ENCODE measurements at places on chromosomes 16 and 17. TPM values are rescaled to one million over a fixed set of nuclear protein-coding genes. Genes with fewer than 3 reads are reported as not detected.

- no peak for DNase-seq
These were observed 447.3 kb downstream of the HS3ST3B1 start for GRCh38 chr17:14748036-14748710.

DNA sequence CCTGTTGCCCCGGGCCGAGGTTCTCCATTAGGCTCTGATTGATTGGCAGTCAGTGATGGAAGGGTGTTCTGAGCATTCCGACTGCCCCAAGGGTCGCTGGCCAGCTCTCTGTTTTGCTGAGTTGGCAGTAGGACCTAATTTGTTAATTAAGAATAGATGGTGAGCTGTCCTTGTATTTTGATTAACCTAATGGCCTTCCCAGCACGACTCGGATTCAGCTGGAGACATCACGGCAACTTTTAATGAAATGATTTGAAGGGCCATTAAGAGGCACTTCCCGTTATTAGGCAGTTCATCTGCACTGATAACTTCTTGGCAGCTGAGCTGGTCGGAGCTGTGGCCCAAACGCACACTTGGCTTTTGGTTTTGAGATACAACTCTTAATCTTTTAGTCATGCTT lies 74.2 kb downstream of the HAPSTR1 start:
- DNase-seq = no peak

GRCh38 chr17:46950997-46951621 lies 27.9 kb downstream of the RPRML start:
- DNase-seq = no peak

GRCh38 chr16:69613378-69614154 lies 47.8 kb downstream of the NFAT5 start:
- no peak for DNase-seq

GRCh38 chr17:80429356-80430275 lies 14.6 kb downstream of the ENDOV start:
- peak; percentile 82 for DNase-seq

- DNase-seq = no peak
These were observed 145.8 kb upstream of the CDH5 start for GRCh38 chr16:66220702-66221101.

GRCh38 chr16:2028620-2029220 lies 2.0 kb downstream of the NHERF2 start:
- DNase-seq = peak; percentile 76

DNA sequence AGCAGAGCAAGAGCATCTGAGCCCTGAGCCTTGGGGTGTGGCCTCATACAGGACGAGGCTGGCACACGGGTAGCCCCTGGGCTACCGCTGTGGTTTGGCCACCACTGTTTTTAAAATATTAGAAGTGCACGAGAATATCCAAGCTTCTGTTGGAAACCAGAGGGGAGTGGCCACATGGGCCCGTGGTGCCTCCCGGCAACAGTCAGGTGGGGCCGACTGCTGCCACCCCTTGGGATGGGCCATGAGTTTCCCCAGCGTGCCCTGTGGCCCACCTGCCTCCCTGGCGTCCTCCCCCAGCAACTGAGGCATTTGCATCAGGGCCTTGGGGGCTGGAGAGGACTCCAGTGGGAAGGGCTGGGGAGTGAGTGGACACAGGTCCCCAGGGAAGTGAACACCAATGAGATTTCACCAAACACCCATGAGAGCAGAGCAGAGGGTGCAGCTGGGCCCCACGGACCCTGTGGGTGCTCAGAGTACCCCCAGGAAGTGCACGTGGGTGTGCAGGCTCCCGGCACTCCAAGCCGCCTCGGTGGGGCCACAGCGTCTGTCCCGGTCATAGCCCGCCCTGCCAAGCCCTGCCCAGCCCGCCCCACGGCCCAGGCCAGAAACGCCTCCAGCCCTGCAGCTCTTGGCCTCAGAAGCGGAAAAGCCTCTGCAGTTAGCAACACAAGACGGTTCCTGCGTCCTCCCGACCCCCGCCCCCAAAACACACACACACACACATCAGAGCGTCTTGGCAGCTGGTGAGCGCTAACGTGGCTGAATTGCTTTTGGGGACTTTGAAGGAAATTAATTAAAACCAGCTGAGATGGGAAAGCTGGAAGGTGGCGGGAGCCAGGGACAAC lies 22.7 kb downstream of the ZNF469 start:
- DNase-seq = no peak

GRCh38 chr17:78224231-78225087 lies 7.0 kb upstream of the TMEM235 start:
- DNase-seq = no peak

GRCh38 chr17:27665549-27665948 lies 34.6 kb downstream of the LGALS9 start:
- DNase-seq = peak; percentile 51

DNA sequence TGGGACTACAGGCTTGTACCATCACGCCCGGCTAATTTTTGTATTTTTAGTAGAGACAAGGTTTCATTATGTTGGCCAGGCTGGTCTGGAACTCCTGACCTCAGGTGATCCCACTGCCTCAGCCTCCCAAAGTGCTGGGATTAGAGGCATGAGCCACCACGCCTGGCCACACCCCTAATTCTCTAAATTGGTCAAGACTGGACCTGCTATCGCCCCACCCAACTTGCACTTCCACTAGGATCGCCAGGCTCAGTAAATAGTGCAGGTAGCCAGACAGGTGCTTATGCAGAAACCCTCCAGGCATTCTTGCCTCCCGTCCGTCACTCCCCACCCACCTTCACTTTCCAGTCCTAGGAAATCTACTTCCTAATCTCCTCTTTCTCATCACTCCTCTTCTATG lies 481.4 kb upstream of the EEF2KMT start:
- DNase-seq = no peak

DNA sequence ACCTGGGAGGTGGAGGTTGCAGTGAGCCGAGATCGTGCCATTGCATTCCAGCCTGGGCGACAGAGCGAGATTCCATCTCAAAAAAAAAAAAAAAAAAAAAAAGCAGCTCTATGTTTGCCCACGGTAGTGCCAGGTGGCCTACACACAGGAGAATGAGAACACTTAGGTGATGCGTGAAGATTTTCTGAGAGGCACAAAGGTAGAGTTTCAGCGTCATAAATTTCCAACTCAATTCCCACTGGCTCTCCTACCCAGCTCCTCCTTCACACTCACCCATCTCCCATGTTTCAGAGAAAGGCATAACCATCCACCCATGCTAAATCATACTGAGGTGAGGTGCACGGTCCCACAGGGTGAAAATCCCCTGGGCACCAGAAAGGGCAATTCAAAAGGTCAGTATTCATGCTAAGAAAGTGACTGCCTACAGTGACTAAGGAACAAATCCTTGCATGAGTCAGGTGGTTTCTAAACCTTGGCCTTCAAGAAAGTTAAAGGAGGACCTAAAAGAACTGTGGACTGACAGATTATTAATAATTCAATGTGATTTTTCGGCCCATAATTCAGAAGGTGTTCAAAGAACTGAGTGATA lies 4.8 kb downstream of the DCAKD start:
- no peak for DNase-seq

DNA sequence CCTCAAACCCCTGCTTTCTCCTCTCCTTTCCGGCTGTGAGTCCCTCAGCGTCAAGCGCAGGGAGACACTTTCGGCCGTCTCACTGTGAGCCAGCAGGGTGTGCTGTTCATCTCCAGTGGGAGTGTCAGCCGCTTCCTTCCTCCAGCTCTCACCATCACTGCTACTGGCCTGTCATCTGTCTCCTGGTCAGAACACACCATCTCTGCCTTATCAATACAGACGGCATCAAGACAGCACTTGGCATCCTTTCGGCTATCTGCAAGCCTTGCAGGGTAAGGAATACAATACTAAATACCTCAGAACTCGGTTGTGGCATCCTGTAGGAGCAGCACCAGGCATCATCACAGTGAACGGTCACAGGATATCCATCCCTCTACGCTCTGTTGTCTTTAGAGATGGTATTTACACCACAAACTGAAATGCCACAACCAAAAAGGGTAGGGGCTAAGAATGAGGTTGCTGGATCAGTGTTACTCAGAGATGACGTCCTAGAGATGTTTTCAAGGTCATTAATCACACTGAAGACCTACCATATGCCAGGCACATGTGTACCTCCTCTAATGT lies 20.7 kb upstream of the CMTM4 start:
- no peak for DNase-seq

- no peak for DNase-seq
These were observed 11.2 kb downstream of the NLK start for GRCh38 chr17:28053725-28054124.

- no peak for DNase-seq
These were observed 185.5 kb downstream of the LGALS9B start for GRCh38 chr17:20281860-20282259.

GRCh38 chr16:83245061-83245460 lies 562.7 kb upstream of the HSBP1 start:
- no peak for DNase-seq

- no peak for DNase-seq
These were observed 17.6 kb upstream of the LGALS9 start for GRCh38 chr17:27613433-27613832.

- DNase-seq = no peak
These were observed 40.4 kb downstream of the TNRC6A start for GRCh38 chr16:24769806-24770205.

GRCh38 chr16:54602666-54603065 lies 316.1 kb upstream of the IRX3 start:
- no peak for DNase-seq

- no peak for DNase-seq
These were observed 309.8 kb downstream of the XYLT1 start for GRCh38 chr16:17160920-17161431.

GRCh38 chr16:30633526-30633925 lies 17.2 kb upstream of the PRR14 start:
- peak; percentile 21 for DNase-seq

GRCh38 chr17:80924111-80924806 lies 67.4 kb upstream of the CHMP6 start:
- DNase-seq = peak; percentile 77

DNA sequence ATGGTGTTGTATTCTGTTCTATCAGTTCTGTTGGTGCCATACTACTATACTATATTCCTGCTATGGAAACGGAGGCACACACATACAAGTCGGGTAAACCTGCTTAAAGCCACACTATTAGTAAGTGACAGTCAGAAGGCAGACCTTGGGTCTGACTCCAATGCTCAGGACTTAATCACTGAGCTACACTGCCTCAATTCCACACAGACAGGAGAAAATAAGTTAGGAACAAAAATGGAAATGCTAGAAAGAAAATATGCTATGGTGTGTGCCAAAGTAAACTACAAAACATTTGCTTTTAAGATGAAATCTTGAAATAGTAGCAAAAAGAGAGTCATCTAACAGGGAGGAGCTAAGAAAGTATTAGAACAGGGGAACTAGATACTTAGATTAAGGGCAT lies 48.1 kb downstream of the MYO1D start:
- no peak for DNase-seq

GRCh38 chr17:39820541-39820940 lies 43.6 kb downstream of the IKZF3 start:
- DNase-seq = no peak

- no peak for DNase-seq
These were observed 4.0 kb upstream of the MEAK7 start for GRCh38 chr16:84508502-84508901.

- DNase-seq = no peak
These were observed 502.6 kb downstream of the TMEM114 start for GRCh38 chr16:8087597-8088289.

DNA sequence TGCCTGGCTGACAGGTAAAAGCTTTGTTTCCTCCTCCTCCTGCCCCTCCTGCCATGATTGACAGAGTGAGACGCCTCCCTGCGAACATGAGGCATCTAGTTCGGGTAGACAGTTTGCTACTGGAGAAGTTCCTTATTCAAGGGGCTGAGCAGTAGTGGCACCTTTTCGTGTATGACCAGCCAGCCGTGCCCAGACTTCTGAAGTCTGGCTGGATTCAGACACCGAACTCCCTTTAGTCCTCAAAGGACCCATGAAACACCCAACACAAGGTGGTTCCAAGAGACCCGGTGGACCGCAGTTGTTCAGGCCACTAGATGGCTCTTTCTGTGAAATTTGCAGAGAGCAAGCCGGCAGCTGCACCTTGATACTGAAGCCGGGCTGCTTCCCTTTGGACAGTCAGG lies 192.8 kb downstream of the XYLT1 start:
- no peak for DNase-seq

GRCh38 chr16:49455181-49455990 lies 81.8 kb downstream of the C16orf78 start:
- peak; percentile 62 for DNase-seq

- peak; percentile 61 for DNase-seq
These were observed 73.7 kb downstream of the MRC2 start for GRCh38 chr17:62700964-62701705.

GRCh38 chr16:3054965-3055733 lies 8.8 kb downstream of the MMP25 start:
- DNase-seq = no peak

GRCh38 chr17:40320756-40321523 lies 12.0 kb downstream of the RARA start:
- DNase-seq = peak; percentile 86

DNA sequence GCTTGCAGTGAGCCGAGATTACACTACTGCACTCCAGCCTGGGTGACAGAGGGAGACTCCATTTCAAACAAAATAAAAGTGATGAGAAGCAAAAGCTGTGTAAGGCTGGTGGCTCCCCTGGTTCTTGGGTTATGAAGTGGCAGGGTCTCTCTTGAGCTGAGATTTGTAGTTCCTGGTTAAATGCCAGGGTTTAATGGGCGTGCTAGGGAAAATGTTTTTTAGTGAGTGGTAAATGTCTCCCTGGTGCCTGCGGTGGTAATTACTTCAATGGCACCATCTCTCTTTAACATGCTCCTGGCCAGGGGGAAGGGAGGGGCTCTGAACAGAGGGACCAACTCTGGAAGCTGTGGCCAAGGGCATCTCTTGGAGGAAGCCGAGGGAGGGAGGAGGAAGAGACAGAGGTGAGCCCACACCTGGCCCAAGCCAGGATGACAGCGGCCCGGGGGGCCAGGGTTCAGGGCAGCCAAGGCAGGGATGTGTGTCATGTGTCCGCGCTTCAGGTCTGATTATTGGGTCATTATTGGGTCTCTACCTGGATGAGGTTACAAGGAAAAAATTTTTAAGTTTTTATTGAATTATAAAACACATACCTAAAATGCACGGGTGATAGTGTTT lies 17.8 kb upstream of the RPL38 start:
- peak; percentile 48 for DNase-seq

DNA sequence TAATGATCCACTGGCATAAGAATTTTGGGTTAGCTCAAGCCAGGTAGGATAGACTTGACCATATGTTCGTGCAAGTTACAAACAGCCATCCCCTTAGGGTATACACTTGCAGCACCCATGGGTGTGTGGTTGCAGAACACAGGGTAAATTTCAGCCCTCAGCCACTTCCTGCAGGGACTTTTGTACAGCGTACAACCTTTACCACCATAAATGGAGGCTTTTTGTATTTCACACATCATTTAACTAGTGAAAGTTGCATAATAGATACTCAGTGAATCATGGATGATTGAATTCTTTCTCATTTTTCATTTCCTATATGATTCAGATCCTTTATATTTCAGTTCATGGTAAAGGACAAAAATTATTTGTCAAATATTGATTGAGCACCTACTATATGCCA lies 473.9 kb downstream of the CDH13 start:
- no peak for DNase-seq

Gene MMP25
- total RNA-seq = not detected

Gene RIPOR1
- 97.6 TPM for total RNA-seq

Gene CDH8
- total RNA-seq = 2.8 TPM

Gene METTL23
- 28.4 TPM for total RNA-seq

Gene SMIM36
- total RNA-seq = not detected

Gene MYCBPAP
- total RNA-seq = 1.2 TPM

Gene CES3
- 0.13 TPM for total RNA-seq

Gene TNRC6A
- 42.8 TPM for total RNA-seq

Gene CLEC18B
- 1.6 TPM for total RNA-seq

Gene CLEC18A
- total RNA-seq = 3.5 TPM

Gene SMIM22
- not detected for total RNA-seq

Gene PLCG2
- 0.94 TPM for total RNA-seq

Gene C16orf54
- total RNA-seq = not detected

Gene ANKFN1
- not detected for total RNA-seq

Gene RPS15A
- 819 TPM for total RNA-seq
